Stimulated activated naive CD8-positive, alpha-beta T cell treated with anti-CD3 and anti-CD28 coated beads, Interleukin-15, Interleukin-2, amounts not matched to agents 100 U/mL and 50 U/mL, for 24 hours (primary cell): ENCODE measurements at places on chromosomes 5 and 9.

DNA sequence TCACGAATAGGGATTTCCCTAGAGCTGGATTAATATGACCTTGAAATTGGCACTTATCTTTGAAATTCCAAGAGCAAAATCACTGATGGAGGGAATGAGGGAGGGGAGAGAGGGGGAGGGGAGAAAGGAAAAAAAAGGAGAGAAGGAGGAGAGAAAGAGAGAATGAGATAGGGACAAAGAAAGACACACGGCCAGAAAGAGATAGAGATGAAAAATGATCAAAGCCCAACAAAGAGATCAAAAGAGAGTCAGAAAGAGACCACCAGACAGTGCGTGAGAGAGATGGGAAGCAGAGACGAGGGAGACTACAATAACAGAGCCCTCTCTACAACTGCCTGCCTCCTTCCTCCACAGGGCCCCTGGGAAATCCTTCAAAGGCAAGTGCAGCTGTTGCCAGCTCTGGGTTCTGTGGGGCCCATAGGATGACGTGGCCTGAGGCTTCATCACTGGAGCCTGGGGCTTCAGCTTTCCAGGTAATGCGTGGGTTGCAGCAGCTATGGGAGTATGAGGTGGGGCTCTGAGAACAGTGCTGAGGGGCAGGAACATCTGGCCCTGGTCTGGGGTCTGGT lies 58.3 kb upstream of the SHB start:
- no peak for DNase-seq

GRCh38 chr5:96439477-96440184 lies 6.6 kb upstream of the PCSK1 start:
- DNase-seq, result no peak

GRCh38 chr5:135423146-135423845 lies 23.9 kb downstream of the DCANP1 start:
- DNase-seq, result no peak

DNA sequence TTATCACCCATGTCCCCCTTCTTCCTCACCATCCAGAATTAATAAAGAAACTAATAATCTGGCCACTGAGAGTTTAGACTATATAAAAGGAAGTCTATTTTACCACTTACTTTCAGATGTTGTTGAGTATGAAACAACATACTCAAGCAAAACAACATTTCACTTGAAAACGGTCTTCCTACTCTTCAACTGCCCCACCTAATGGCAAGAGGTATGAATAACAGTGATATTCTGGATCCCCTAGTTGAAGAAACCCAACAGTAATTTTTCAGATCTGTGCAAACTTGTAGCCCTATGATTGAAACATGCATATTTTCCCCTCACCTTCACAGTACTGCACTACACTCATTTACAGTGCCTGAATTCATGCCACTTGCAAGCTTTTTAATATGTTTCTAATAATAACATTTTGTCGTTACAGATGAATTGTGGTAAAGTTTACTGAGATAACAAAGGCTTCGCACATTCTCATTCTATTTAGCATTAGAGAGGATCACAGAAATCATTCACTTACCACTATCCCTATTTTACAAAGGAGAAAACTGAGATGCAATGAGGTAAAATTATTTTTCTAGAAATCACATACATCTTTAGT lies 267.9 kb upstream of the PDE4D start:
- no peak for DNase-seq

- peak; percentile 54 for DNase-seq
Measured at GRCh38 chr9:124210697-124211096, 47.1 kb upstream of the NEK6 start.

- no peak for DNase-seq
Measured at GRCh38 chr5:145110834-145111233, 724.3 kb downstream of the PRELID2 start.

GRCh38 chr9:19925674-19926503 lies 137.1 kb upstream of the SLC24A2 start:
- DNase-seq, result peak; percentile 79

DNA sequence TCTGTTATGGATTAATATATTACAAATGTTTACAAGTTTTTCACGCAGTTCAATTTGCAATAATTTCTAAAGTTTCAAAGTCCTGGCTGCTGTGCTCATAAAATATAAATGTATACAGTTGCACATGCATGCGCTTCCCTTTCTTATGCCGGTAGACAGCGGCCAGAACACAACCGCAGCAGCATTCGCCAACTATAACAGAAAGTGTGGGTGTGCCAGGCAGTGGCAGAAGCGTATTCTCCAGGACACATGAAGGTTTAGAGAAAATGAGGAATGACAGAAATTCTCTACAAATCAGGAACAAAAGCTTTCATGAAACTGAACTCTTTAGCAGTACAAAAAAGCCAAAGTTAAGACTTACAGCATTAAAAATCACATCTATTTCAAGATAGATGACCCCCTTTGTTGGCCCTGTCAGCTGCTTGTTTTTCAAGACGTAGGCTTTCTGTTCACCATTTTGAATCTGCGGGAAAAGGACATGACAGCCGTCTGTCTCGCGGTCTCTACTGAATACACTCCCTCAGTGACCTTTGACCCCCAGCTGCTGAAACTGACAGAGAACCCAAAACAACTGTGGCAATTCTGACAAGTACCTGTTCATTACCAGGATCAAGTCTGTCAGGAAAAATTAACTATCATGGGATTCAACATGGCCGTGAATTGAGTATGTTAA lies 252.2 kb downstream of the SLF1 start:
- no peak for DNase-seq

DNA sequence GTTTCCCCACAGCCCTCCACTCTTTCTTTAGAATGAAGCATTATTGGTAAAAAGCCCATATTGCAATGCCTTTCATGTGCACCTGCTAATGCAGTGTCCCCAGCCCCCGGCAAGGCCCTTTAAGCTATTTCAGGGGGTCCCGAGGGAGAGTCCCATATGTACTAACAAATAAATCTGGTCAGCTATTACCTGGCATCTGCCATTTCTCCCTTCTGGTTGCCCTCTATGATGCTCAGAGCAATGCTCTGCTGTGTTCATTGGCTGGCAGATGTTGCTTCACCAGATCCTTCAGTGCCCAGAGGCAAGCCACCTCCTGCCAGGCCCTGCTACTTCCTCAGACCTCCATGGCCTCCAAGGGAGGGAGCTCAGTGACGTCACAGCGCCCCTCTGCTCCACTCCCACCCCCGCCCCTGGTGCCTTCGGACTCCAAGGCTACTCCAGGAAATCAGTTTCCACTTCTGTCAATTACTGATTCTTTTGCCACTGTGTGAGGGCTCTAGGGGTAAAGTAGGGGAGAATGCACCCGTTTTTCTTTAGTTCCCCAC lies 201.1 kb upstream of the GLRA1 start:
- DNase-seq, result no peak

- DNase-seq, result no peak
Measured at GRCh38 chr9:16203729-16204573, 651.1 kb downstream of the CCDC171 start.

GRCh38 chr9:129930743-129931142 lies 95.5 kb downstream of the USP20 start:
- DNase-seq, result no peak

DNA sequence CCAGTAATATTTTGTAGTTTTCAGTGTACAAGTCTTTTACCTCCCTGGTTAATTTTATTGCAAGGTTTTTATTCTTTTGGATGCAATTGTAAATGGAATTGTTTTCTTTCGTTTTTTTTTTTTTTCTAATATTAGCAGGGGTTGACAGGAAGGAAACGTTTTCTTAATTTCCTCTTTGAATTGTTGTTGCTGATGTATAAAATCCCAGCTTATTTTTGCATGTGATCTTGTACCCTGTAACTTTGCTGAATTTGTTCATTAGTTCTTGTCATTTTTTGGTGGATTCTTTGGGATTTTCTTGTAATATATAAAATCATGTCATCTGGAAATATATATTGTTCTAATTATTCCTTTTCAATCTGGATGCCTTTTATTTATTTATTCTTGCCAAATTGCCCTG lies 65.0 kb upstream of the ANKH start:
- DNase-seq, result no peak

DNA sequence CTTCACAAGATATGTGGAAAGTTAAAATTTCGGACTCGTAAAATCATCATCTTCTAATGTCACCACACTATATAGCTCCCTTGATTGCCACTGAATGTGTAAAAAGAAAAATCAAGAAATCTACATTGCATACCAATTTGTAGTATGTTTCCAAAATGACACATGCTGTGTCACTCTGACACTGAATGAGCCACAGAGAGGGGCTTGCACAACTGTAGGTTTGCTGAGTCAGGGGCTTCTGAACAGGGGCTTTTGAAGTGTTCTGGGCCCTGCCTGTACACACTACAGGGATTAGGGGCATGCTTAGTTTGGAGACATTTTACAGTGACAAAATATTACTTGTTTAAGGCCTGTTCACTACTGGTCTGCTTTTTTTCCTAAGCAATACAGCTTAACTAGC lies 234.4 kb upstream of the GRAMD2B start:
- no peak for DNase-seq

- no peak for DNase-seq
Measured at GRCh38 chr9:116103976-116104820, 49.4 kb upstream of the PAPPA start.

DNA sequence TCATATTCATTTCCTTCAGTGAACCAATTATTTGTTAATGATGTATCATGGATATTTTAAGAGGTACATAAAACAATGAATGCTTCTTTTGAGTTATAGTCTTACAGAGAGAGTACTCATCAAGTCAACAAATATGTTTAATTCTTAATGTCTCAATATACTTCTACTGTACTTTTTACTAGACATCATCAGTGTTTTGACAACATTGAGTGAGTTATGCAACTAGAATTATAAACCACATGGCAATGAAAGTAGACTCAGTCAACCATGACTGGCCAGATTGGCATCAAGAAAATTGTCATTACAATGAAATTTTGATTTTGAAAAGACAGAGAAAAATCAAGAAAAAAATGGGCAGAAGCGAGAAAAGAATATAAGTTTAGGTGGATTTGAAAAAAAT lies 1248.1 kb upstream of the CDH18 start:
- DNase-seq, result no peak

DNA sequence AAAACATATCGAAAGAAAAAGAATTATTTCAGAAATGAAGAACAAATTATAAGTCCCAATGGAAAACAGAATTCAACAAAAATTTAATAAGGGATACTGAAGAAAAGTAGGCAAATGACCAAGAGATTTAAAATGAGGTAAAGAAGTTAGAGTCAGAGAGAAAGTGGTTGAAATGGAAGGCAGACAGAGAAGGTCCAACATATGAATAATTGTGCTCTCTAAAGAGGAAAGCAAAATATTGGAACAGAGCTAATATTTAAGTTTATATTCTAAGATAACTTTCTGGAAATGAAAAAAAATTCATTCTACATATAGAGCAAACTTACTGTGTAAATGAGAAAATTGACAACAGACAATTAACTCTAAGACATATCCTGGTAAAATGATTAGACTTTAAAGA lies 94.1 kb downstream of the PTCH1 start:
- DNase-seq, result no peak

GRCh38 chr5:169906745-169907649 lies 73.3 kb downstream of the INSYN2B start:
- DNase-seq, result no peak

DNA sequence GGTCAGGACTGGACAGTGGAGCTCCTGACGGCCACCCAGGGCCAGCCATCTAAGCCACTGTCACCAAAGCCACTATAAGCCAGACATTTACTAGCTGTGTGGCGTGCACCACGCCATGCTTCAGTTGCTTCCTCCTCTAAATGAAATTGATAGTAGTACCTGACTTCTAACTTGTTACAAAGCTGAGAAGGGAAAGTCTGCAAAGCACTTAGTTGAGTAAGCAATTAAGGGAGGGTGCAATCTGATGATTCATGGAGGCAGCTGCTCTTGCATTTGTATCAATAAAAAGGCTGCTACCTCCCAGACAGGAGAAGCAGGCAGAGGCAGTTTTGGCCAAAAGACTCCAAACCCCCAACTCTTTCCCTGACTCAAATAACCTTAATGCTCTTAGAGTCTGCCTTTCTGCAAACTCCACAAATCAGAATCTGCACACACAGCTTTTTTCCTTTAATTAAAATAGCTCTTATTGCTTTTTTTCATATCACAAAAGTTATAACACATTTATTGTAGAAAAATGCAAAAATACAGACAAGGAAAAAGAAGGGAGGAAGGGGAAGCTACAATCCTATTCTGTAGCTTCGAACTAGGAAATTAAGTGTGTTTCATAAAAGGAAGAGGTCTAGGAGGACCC lies 19.3 kb upstream of the RAPGEF1 start:
- no peak for DNase-seq

DNA sequence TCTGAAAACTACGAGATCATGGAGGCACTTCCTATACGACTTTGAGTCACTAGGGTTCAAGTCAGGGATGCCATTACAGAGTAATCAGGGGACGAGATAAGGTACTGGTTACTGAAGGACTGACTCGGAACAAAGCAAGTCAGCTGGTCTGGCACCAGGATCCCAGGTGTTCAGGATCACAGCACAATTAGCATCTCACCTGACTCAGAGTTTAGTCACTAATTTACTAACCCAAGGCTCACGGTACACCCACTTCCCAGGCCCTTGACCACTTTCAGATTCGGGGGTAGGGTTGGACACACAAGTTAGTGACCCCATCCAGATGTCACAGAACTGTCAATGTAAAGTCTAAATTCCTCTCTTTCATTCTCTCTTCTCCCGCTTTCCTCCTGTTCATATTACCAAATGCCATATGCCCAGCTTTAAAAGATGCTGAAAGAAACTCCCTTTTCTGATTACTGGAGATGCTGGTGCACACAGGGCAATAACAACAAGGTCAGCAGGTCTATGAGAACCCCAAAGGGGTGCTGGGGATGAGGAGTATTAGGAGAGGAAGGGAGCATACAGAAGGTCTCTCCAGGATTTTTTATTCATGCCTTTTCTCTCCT lies 657.8 kb downstream of the TLE1 start:
- no peak for DNase-seq

GRCh38 chr9:120284821-120285220 lies 295.1 kb downstream of the CDK5RAP2 start:
- no peak for DNase-seq

DNA sequence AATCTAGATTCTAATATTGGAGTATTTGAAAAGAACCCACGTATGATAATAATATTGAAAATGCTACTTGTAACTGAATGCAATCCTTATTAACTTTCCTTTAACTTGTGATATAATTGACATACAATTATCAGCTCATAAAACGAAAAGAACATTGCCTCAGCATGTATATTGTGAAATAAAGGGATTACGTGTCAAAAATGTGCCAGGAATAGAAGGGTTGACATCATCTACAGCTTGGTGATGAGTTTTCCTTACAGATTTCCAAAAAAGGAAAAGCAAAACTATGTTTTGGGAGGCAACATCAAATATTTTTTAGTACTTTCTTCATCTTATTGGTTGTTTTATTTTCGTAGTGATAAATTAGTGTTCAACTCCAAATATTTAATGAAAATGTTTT lies 266.0 kb upstream of the PTGER4 start:
- no peak for DNase-seq

DNA sequence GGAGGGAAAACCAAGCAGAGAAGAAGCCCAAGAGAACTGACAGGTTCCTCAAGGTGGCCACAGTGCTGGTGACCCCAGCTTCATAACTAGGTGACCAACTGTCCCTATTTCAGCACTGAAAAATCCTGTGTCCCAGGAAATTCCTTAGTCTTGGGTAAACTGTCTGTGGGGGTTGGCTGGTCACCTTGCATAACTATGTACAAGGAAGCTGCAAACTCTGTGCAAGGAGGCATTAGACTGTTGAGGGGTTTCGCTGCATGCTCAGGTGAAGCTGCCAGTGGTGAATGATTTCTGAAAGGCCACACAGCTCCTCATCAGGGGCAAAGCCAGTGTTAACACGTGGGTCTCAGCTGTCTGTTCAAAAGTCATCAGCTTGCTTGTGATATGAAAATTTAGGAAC lies 36.9 kb downstream of the PCSK5 start:
- DNase-seq, result no peak

GRCh38 chr5:142017832-142018427 lies 5.1 kb upstream of the GNPDA1 start:
- DNase-seq, result peak; percentile 58

- no peak for DNase-seq
Measured at GRCh38 chr5:135040333-135041144, 6.5 kb upstream of the PITX1 start.
